Stimulated activated CD8-positive, alpha-beta memory T cell treated with anti-CD3 and anti-CD28 coated beads, Interleukin-7, amount 100 ng/mL, for 48 hours (primary cell): ENCODE measurements at places on chromosomes 3 and 15.

DNA sequence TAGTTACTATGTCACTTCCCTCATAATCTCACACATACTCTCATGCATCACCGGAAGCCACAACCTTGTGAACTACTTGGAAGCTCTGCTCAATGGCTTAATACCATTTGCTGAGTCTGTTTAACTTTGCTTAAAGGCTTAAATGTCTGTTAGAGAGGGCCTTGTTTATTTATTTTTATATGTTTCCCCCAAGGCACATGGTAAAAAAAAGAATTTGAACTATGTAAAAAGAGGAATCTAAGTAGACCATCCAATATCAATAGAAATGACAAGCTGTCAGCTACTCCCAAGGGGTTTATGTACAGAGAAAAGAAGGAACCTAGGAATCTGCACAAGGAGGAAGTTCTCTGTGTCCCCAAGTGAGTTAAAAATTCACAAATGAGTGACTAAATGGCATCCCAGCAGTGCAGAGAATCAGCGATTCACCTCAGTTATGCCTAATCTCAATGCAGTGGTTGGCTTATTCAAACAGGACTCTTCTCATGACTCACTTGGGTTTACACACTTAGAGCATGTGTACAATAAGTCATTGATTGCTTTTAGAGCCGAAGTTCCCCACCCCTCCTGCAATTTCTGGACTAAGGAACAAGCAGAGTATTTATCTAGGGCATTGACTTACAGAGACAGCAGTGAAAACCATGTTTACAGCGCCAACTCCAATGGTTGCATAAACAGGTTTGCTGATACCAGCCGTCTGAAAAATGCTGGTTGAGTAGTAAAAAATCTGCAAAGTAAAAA, 24.4 kb downstream of the SLC2A2 start:
- no peak for DNase-seq

GRCh38 chr3:153026026-153026425, 136.0 kb upstream of the RAP2B start:
- DNase-seq, result no peak

DNA sequence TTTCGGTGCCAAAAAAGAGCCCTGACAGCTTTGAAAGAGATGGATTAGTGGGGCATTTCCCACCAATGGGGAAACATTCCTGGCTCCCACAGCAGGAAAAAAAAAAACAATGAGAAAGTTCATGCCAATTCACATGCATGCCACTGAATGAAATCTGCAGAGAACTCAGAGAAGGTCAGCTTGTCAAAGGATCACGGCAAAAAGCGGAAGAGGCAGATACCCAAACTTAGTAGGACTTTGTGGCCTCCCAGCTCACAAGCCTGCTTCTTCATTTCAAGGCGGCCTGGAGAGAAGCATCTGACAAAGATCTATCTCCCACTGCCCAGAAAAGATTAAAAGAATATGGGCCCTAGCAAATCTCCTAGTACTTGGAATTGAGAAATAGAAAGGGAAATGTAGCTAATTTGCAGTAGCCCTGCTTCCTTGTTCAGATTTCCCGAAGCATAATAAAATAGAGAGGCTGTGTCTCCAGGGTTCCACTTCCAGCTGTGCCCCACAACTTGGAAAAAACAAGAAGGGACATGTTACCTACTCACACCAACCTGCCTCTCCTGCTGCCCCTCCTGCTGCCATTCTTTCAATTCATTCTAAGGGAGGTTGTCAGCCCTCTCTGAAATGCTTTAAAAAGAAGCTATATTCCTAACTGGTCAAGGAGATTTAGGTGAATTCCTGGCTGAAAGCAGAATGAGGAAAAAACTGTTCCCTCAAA, 170.4 kb downstream of the FHIT start:
- DNase-seq, result no peak

- DNase-seq, result no peak
Measured at GRCh38 chr15:53165988-53166683, 376.0 kb upstream of the ONECUT1 start.

GRCh38 chr15:95025924-95026728, 794.8 kb downstream of the MCTP2 start:
- no peak for DNase-seq

DNA sequence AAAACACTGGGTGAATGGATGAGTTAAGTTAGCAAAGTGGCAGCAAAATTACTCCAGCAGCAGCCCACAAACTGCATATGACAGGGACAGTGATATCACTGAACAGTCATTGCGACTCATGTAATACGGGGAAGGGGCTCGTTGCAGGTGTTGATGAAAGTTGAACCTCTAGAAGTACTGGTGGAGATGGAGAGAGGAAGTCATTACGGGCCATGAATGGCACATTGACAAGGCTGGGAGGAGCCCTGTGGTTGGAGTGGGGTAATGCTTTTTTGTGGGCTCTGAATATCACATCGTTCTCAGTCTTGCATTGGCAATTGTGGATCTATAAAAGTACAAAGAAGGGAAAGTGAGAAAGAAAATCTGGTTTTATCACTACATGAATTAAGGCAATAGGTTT, 278.1 kb downstream of the ZPLD1 start:
- DNase-seq, result peak; percentile 11

GRCh38 chr15:33098094-33099058, 96.1 kb downstream of the FMN1 start:
- DNase-seq, result no peak

GRCh38 chr15:57667171-57667849, 39.2 kb upstream of the POLR2M start:
- DNase-seq, result no peak

- DNase-seq, result no peak
Measured at GRCh38 chr15:99630607-99631131, 64.9 kb downstream of the MEF2A start.

GRCh38 chr3:77348244-77348855, 308.5 kb downstream of the ROBO2 start:
- DNase-seq, result no peak
